ENCODE measurements at places on chromosomes 7 and 10.

DNA sequence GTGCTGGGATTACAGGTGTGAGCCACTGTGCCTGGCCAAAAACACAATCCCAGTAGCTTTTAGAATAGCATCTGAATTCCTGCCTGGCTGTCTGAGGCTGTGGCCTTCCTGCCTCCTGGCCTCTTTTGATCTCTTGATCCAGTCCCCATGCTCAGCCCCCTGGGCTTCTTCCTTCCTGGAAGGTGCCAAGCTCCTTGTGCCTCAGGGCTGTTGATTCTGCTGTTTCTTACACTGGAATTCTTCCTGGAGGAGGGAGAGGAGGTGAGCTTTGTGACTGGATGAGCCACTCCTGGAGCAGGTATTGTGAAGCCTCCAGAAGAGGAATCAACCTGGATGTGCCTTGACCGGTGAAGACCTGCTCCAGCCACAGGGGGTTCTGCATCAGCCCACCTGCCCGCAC lies 17.3 kb upstream of the MKI67 start:
- DNase-seq, result no peak

GRCh38 chr7:80794631-80795573 lies 123.9 kb downstream of the SEMA3C start:
- DNase-seq, result no peak

GRCh38 chr7:116726149-116726548 lies 54.2 kb downstream of the MET start:
- no peak for DNase-seq

- DNase-seq, result no peak
Observed at GRCh38 chr7:50409856-50410745, 40.0 kb downstream of the FIGNL1 start.

DNA sequence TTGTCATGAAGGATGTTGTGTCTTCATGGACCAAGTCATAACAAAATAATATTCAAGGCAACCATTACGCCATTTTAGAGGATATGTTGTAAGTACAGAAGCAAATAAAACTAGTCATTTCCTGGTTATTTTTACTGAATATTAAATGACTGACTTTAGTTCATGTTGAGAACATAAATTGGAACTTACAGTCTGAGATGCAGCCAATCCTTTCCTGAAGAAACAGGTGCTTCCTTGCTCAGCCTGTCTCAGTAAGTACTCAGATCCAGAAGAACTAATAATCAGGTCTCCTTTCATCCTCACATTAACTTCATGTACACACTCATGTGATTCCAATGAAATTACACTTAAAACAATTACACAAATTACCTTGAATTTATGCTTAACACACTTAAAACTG lies 12.3 kb downstream of the SEMA3A start:
- DNase-seq, result no peak

- no peak for DNase-seq
Observed at GRCh38 chr7:133863362-133864061, 263.6 kb upstream of the LRGUK start.
